Lower leg skin (tissue), 4 donors: ENCODE measurements at places on chromosomes 1 and 21.

- no peak for DNase-seq
Observed at GRCh38 chr21:43842742-43843141, 22.3 kb upstream of the AGPAT3 start.

DNA sequence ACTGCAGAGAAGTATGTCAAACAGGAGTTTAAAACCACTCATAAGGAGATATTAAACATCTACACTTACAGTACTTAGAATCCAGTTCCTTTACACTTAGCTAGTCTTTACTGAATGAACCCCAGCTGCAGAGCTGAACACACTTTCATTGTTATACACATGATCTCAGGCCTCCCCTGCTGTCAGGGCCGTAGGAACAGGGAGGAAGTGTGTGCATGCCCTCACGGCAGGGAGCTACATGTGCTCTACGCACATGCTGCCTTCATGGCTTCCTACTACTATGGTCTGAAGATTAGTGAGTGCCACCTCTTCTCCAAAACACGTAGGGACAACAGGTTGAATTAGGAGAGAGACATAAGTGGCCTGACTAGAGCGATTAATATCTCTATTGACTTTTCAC is 191.5 kb downstream of the SIPA1L2 start:
- DNase-seq = no peak

DNA sequence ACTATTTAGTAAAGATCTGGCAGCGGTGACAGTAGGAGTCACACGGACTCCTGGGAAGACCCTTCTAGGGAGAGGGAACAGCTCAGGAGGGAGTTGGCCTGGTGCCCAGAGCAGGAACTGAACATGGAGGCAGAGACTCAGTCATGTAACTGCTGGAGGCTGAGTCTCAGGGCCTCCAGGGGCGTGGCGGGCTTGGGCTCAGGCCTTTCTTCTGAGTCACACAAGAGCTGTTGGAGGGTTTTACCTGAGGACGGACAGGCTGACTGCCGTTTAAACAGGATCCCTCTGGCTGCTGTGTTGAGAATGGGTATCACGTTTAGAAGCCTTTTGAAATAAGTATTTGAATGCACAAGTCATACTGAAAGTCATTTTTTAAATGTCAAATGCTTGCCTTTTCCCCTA is 7.2 kb upstream of the ETS2 start:
- DNase-seq = no peak

DNA sequence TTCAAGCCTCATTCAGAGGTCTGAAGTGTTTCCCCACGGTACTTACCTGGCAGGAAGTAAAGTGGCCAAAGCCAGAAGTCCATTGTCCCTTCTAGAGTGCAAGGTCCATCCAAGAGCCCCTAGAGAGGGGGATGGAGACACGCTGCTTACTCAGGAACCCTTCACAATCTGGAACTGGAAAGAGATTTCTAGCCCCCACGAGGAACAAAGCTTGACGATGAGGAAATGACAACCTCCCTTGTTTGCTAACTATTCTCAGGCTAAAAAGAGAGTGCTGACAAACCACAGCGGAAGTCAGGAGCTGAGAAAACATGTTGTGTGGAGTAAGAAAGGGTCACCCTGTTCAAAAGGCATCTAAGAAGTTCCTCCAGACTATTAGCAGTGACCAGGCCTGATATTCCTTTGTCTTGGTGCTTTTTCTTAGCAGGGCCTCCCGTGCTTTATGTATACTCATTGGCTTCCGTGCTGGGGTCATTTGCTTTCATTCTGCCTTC is at the start of gene FCMR:
FCMR (minus strand) TSS at position 170 of the 494 bp plus-strand sequence; CDS start at position 83, 87 bp downstream.
- DNase-seq = no peak

- DNase-seq = no peak
Observed at GRCh38 chr1:76055987-76056386, 18.6 kb upstream of the ST6GALNAC3 start.

DNA sequence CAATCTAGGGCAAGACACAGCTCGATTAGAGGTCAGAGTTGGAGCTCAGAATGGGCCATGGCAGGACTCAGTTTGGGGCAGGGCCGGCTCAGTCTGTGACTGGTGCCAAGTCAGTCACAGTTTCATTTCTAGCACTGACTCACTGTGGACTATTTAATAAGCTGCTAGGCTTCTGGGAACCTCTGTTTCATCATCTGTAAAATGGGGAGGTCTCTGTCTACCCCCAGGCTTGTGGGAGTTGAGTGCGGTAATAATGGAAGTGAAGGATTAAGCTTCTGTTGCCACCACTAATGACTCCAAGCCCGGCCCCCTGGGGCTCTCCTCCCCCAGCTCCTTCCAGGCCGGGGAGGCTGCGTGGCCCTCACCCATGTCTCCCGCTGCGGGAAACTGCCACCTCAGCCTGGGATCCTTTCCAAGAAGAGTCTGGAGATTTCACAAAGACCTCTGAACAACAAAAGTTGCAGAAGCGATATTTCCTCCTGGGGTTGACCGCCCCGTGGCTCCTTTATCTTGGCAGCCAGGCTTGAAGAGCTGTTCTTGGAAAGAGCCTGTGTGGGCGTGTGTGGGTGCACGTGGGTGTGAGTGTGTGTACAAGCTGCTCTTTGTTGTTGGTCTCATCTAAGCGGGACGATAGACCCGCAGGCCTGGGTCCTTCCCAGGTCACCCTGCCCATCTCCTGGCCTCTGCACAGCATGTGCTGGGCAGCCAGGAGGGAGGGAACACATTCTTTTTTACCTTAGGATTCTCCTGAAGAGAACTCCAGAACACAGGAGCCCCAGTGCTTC is 29.1 kb downstream of the KNCN start:
- DNase-seq = peak; percentile 53

DNA sequence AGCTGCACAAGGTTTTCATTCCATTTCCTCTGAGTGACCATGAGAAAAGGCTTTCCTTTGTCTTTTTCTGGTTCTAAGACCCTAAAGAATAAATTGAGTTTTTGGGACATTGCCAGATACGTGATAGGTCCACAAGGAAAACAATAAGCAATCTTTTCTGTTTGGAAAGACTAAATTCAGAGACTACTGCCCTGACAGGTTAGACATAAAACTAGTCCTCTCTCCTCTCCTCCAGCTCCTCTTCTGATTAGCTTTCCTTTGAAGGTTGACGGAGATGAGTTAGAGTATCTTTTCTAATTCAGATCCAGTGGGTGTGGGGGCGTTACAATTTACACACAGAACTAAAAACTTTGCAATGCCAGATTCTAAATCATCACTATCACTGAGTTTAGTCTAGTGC is 57.8 kb upstream of the C1orf53 start:
- DNase-seq = no peak

DNA sequence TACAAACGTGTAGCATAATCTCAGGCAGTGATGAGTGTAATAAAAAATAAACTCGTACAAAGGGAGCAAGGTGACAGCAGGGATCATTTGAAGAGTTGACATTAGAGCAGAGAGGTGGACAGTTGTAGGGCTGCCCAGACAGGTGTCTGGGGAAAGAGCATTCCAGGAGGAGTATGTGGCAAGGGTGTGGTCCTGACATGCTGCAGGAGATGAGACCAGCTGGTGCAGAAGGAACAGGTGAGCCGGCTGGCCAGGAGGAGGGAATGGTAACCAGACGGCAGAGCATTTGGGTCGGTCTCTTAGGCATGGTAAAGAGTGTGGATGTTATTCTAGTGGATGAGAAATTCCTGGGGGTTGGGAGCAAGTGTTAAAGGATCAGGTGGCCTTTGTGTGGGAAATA is 306.3 kb downstream of the LMX1A start:
- no peak for DNase-seq

DNA sequence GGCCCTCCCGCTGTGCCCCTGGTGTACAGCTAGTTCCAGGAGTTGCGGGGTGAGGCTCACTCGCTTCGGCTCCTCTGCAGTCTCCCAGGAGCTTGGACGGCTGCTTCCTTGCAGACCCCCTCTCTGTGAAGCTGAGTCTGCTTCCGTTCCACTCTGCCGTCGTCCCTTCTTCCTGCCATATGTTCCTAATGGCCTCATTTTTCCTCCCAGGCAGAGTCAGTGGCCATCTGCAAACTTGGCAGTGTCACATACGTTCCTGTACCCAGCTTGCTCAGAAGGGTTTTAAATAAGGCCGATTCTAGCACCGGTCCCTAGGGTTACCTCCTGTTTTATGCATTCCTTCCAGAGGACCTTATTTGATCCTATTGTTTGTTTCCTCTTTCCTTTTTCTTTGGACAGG is 21.3 kb downstream of the ACTL8 start:
- no peak for DNase-seq

- DNase-seq = peak; percentile 94
Observed at GRCh38 chr1:227946624-227947385, 927 bp downstream of the WNT9A start.

DNA sequence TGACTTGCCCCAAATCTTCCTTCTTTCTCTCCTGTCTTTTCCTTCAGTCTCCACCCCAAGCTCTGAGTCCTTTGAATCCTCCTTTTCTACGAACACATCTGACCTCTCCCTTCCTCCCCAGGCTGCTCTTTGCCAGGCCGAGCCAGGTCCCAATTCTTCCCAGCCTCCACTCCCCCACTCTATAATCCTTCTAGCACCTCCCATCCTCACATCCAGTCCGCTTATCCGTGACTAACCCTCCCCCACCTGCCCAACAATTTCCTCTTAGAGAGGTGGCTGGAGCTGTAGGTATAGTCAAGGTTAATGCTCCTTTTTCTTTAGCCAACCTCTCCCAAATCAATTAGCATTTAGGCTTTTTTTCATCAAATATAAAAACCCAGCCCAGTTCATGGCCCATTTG is 9.5 kb upstream of the HPDL start:
- peak; percentile 42 for DNase-seq

DNA sequence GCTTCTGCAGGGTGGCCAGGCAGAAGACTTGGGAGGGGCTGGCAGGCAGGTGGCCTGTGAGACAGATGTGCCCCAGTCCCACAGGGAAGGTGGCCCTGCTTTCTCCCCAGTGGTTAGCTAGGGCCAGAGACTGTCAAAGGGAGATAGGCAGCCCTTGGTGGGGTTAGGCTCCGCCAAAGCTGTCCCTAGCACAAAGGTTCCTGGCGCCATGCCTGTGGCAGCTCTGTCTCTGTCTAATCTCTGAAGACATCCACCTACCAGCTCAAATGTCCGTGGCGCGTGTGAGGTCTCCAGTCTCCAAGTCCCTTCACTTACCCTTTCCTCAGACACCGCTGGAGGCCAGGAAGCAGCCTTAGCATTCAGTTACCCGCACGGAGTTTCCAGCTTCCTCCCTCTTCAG is 17.7 kb downstream of the TCP10L start:
- DNase-seq = no peak

- DNase-seq = no peak
Observed at GRCh38 chr1:17207046-17207445, 2.1 kb downstream of the PADI1 start.

GRCh38 chr1:19353596-19353995 is 41.5 kb downstream of the SLC66A1 start:
- DNase-seq = no peak

- DNase-seq = peak; percentile 92
Observed at GRCh38 chr1:24070821-24071393, 41.0 kb downstream of the MYOM3 start.

GRCh38 chr1:90837420-90837819 is 120.3 kb upstream of the BARHL2 start:
- DNase-seq = no peak

- DNase-seq = no peak
Observed at GRCh38 chr1:150534002-150534401, 15.2 kb upstream of the ADAMTSL4 start.

DNA sequence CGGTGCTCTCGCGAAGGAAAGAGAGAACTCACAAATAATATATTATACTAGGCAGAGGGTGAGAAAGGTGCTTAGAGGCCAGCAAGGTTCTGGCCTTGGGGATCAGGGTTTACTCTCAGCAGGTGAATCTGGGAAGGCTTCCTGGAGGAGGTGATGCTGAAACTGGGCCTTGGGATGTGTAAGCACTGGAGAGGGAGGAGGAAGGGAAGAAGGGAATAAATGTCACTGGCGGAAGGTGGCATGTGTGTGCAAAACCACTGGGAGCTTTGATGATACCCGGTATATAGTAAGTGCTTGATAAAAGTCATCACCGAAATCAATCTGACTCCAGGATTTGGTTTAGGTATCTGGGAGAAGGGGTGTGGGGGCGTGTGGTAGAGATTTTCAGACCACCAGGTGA is 24.4 kb downstream of the SPSB1 start:
- no peak for DNase-seq

GRCh38 chr1:7628273-7628672 is 142.8 kb upstream of the VAMP3 start:
- no peak for DNase-seq

- peak; percentile 34 for DNase-seq
Observed at GRCh38 chr1:243924188-243924587, 74.1 kb upstream of the AKT3 start.

- DNase-seq = no peak
Observed at GRCh38 chr1:161709373-161709772, 2.3 kb downstream of the FCRLA start.

GRCh38 chr1:88230126-88230525 is 453.9 kb upstream of the PKN2 start:
- no peak for DNase-seq

DNA sequence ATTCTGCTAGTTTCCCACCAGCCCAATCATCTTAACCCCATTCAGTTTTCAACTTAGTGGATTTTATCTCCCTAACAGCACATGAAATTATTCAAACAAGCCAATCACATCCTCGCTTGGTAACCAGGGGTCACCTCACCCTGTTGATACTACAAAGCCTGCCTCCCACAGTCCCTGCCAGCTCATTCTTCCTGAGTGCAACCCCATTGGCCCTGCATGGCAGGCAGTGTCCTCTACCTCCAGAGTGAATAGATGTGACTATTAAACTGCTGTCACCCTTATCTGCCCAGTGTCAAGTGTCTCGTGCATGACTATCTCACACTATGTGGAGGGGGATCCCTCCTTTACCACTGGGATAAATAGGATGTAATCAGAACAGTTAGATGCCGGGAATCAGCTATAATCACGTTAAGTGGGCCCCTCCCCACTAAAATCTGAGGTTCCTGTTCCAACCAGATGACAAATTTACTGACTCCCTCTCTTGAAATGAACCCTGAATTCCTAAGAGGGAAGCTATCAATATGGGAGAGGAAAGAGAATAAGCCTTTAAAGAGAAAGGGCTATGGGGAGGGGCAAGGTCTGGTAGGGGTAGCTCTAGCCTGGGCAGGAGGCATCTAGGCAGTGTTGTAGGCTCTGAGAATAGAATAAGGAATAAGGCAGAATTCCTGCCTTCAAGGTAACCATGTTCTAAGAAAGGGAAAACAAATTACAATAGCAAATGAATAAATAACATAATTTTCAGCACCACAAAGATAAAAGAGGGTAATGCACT is 155.9 kb downstream of the SLC30A10 start:
- no peak for DNase-seq

DNA sequence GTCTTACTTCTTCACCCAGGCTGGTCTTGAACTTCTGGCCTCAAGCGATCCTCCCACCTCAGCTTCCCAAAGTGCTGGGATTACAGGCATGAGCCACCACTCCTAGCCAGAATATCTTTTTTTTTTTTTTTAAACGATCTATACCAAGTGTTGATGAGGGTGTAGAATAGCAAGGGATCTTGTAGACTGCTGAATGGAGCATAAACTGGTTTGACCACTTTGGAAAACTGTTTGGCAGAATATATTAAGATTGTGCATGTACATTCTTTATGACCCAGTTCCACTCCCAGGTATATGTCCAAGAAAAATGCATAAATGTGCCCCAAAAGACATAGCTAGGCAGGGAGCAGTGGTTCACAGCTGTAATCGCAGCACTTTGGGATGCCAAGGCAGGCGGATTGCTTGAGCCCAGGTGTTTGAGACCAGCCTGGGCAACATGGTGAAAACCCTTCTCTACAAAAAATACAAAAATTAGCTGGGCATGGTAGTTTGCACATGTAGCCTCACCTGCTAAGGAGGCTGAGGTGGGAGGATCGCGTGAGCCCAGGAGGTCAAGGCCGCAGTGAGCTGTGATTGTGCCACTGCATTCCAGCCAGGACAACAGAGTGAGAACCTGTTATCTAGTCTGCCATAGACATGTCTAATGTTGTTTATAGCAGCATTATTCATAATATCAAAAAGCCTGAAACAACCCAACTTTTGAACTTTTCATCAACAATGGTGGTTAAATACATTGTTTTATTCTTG is 184.0 kb downstream of the VPS13D start:
- DNase-seq = no peak
